ENCODE measurements at places on chromosomes 13 and 19.
A peak's percentile ranks its signal among the peaks of the same experiment; 100 is the strongest.

DNA sequence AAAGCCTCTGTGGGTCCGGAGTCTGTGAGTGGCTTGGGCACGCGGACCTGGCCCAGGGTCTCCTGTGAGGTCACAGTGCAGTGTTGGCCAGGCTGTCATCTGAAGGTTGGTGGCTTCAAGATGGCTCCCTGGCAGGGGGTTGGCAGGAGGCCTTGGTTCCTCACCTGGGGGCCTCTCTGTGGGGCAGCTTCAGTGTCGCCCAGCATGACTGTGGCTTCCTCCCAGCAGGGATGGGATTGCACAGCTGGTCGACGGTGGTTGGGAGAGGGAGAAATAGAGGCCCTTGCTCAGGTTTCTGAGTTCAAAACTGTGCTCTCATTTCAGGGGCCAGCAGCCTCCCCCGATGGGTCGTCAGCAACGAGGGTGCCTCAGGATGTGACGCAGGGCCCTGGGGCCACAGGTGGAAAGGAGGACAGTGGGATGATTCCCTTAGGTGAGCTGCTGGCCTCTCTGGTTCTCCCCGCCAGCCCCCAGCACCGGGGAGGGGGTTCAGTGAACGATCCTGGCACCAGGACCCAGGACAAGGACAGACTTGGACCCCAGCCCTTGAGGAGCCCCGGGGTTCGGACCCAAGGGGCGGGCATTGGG lies 17.2 kb downstream of the ZNF444 start:
- no peak for DNase-seq

DNA sequence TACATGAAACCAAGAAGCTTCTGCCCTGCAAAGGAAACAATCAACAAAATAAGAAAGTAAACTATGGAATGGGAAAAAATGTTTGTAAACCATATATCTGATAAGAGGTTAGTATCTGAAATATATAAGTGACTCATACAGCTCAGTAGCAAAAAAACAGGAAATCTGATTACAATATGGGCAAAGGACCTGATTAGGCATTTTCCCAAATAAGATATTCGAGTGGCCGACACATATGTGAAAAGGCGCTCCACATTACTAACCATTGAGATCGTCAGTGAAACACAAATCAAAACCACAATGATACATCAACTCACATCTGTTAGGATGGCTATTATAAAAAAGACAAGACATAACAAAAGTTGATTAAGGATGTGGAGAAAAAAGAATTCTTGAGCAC lies 2818.6 kb upstream of the PCDH20 start:
- no peak for DNase-seq

DNA sequence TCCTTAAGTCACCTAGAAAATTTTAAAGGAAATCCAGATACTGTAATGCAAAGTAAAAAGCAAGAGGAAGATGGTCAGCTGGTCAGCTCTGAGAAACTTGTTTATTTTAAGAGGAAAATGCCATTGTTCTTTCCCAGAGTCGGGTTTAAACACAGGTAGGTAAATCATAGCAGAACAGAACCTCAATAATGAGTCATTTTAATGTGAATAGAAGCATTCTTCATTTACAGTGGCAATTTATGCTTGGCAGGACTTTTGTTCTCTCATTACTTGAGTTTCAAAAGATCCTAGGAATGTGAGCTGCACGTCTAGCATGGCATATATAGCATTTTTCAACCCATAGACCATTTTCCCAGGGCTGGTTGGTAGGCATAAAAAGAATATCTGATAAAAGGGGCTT lies 132.3 kb downstream of the LIG4 start:
- DNase-seq = no peak

DNA sequence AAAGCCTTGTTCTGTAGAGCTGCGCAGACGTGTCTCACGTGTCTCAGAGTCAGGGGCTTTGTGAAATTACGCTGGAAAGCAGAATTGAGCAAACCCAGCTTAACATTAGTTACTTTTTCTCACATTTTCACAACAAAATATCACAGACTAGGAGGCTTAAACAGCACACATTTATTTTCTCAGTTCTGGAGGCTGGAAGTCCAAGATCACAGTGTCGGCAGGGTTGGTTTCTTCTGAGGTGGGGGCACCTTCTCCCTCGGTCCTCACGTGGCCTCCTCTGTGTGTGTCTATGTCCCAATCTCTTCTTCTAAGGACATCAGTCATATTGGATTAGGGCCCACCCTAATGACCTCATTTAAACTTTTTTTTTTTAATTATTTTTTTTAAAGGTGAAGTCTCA lies 4.7 kb upstream of the EIF3G start:
- DNase-seq = no peak

DNA sequence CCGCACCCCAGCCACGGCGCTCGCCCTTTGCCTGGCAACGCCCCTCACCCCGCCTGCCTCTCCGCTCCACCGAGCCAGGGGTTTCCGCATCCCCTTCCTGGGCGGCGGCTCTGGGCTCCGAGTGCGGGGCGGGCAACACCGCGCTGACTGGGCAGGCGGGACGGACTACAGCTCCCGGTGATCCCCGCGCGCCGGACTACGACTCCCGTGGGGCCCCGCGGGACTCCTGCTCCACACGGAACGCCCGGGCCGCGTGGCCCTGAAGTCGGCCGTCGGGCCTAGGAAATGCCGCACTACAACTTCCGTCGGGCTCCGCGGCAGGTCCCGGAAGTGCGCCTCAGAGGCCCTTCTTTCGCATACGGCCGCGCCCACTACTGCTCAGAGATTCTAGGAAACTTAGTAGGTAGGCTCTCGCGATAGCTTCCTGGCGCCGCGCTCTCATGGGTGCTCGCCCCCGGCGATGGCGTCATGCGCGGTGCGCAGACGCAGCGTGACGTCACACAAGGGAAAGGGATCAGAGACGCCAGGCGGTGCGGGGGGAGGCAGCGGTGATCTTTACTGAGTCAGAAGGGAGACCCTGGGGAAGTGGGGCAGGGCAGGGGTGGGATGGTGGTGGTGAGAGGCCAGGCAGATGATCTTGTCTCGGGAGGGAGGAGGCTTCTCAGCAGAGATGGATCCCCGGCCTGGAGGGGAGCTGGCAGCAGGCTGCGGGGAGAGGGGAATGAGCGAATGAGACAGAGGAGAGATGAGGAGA lies at the start of gene JOSD2:
Gene JOSD2, minus strand, starts transcription at position 123 of the 754 bp plus-strand sequence. CDS start 760 bp downstream, outside the sequence.
- DNase-seq = peak; percentile 83
